ENCODE measurements at places on chromosomes 16 and 17.

- DNase-seq: no peak
Observed at GRCh38 chr16:22623351-22623781, 112.7 kb downstream of the NPIPB5 start.

GRCh38 chr17:56502120-56502654, 91.3 kb upstream of the NOG start:
- DNase-seq: no peak

- no peak for DNase-seq
Observed at GRCh38 chr17:7029659-7030058, 6.2 kb upstream of the SLC16A13 start.

- no peak for DNase-seq
Observed at GRCh38 chr17:29885031-29885640, 44.9 kb downstream of the SSH2 start.

DNA sequence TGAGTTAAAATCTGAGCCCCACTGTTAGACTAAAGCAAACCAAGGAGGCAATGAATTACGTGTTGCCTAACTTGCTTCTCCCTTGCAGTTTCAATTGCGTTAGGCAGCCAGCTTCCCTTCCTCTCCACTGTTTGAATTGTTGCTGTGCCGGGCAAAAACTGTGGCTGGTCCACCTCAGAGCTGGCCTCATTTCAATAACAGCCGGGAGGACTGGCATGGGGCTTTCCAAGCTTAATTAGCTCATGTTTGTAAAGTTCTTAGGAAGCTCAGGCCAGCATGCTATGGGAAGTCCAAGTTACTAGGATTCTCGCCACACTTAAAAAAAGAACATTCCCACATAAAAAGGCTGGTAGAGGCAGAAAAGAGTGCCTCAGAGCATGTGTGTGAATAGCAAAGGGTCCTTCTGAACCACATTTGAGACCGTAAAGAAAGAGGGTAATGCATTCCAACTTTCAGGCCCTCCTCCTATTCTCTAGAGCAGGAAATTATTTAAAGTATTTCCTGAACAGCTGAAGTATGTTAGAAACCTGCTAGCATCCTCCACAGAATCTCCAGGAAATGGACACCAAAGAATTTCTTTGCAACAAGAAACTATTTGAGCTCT, 79.0 kb upstream of the SMURF2 start:
- no peak for DNase-seq
